ENCODE measurements at places on chromosomes 1 and 21. TPM values are rescaled to one million over a fixed set of nuclear protein-coding genes. Genes with fewer than 3 reads are reported as not detected.

TMEM269 gene
- 0.22 TPM for total RNA-seq

RXFP4 gene
- total RNA-seq = not detected

LAMB3 gene
- 0.83 TPM for total RNA-seq

SLX9 gene
- 44.2 TPM for total RNA-seq

GRHL3 gene
- total RNA-seq = not detected

KCNJ9 gene
- not detected for total RNA-seq

AVPR1B gene
- not detected for total RNA-seq

SWT1 gene
- total RNA-seq = 3.9 TPM

VCAM1 gene
- total RNA-seq = 0.51 TPM

RHEX gene
- total RNA-seq = not detected

LENEP gene
- total RNA-seq = 1.1 TPM

RGS8 gene
- total RNA-seq = not detected

FRRS1 gene
- 4.7 TPM for total RNA-seq

SLC35D1 gene
- 11.3 TPM for total RNA-seq
